Stimulated activated CD4-positive, alpha-beta T cell treated with anti-CD3 and anti-CD28 coated beads, Interleukin-1b, Interleukin-23, amount 100 ng/mL, for 4 hours (primary cell): ENCODE measurements at places on chromosomes 7 and 10.

DNA sequence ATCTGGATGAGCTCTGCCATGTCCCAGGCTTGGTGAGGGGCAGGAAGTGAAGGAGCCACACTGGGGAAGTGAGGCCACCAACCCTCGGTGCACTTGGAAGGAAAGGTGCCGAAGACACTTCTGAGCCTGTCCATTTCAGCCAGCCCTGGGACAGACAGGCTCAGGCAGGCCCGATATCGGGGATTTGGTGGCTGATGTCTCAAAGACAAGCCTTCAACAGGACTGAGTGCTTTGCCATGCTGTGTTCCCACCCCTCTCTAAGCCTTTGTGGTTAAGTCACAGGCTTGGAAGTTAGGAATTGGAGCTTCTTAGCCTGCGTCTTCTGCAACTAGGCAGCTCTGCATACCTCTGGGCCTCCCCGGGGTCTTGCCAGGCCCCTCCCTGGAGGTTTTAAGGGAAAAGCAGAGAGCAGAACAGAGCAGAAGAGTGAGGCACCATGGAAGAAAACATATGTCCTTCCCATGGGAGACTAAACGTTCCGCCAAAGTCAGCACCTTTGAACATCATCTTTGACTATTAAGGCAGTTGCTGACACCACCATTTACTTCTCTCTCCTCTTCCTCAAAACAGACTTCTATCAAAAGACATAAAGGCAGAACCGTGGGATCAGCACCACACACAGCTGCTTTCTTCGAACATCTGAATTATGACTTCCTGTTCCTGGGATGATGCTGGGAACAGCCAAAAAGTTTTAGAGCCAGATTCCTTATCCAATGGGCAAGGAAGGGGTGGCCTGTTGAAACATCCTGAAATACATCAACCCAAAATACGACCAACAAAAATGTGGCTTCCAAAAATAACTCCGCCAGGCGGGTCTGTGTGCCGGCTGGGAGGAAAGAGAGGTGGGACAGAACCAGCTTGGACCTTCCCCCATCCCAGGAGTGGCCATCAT, 71.8 kb downstream of the AFAP1L2 start:
- DNase-seq = no peak

GRCh38 chr10:19245889-19246752, 197.5 kb downstream of the MALRD1 start:
- DNase-seq = no peak

DNA sequence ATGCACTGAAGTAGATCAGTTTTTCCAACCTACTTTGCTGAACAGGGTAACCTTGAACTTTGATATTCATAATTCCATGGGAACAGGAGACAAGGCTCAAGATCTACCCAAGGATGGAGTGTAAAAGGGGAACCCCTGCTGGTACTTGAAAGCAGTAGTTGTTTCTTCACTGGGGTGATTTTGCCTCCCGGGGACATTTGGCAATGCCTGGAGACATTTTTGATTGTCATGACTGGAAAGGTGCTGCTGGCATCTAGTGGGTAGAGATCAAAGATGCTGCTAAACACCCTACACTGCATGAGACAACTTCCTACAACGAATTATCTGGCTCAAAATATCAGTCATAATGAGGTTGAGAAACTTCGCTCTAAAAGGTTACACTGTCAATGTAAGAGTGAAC, 214.8 kb upstream of the CTBP2 start:
- DNase-seq = no peak

DNA sequence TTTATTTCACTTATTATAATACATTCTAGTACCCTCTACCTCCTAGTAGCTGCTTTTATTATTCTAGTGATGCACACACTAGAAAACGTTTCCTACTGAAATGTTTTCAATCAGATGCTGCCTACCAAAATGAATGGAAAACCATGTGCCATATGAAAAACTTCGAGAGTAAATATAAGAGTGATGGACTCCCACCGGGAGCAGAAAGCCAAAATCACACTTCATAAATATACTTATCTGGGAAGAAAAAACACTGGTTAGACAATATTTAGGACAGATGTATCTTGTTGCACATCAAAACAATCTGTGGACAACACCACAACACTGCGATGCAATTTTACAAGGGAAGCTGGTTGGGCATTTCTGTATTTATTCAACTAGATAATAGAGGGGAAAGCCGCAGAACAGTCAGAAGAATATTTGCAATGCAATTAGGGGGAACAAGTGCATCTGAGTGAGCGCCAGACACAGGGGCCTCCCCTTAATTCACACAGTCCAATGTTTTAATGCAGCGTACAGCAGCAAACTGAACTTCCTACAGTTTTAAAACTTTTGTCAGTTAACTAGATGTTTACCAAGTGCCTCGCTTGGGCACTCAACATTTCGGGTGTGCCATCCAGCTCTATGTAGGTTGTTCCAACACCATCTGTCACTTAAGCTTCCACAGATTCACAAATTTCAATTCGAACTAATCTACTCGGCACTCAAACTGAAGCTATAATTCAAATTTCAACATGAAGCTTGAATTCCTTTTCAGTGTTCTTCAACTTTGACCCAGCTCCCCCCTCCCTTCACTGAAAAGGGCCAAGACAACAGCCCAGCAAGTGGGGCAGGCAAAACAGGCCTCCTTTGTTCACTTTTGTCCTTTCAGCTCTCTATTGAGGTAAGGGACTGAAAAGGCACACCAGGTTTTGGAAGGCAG, 7.4 kb downstream of the NRCAM start:
- DNase-seq = no peak

DNA sequence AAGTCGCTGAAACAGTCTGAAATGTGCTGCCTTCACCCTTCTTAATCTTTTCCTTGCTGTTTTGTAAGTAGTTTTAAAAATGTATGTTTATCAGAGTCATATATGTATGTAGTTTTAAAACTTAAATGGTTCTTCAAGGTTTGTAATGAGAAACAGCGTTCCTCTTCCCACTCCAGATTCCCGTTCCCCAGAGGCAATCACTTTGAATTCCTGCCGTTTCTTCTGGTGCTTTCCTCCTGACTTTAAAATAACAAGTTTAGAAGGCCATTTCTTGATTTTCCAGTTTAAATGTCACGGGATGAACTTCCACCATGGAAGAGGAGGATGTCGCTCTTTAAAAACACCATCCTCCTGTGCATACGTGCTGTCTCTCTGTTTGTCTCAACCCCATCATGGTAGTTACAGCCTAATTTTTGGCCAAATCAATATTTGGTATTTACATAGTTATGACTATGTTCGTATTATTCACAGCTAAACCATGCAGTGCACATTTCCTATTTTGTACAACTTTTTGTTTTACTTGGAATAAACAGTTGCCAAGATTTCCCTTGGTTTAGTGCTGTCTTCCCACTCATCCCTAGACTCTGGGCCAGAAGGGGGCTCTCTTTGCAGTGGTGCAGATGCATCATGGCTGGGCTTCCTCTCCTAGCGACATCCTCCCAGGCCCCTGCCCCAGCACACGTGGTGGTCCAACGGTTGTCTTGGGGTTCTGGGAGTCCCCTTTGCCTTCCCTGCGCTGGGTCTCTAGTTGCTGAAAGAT, 151.4 kb downstream of the PTPN20 start:
- DNase-seq = no peak

GRCh38 chr7:63113713-63114285, 884.9 kb upstream of the ZNF722 start:
- DNase-seq = no peak

DNA sequence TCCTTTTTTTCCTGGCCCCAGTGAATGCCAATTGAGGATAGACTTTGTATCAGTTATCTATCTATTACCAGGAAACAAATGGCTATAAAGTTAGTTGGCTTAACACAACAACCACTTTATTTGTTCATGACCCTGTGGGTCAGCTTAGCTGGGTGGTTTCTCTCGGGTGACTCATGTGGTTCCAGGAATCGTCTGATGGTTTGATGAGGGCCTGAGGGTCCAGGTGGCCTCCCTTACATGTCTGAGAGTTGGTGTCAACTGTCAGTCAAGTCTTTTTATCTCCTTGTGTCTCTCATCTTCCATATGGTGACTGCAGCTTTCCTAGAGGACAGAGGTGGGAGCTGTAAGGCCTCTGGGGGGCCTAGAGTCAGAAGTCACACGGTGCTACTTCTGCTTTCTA, 15.3 kb upstream of the MAPK8 start:
- DNase-seq = no peak

DNA sequence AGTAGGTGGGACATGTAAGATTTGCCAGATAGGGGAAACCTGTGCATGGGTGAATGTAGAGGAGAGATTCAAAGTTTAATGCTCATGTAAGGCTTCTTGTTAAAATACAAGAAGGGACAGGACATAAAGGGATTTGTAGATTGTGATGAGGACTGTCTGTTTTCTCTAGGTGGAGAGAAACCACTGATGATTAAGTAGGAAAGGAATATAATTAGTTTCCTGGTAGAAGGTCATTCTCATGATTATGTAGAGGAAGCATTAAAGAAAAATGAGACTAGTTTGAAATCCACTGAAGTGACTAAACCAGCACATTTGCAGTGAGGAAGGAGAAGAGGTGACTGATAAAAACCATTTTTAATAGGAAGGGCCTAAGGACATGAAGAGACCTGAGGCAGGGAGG, 19.6 kb upstream of the MACC1 start:
- DNase-seq = no peak

- no peak for DNase-seq
Measured at GRCh38 chr7:3806516-3806915, 505.5 kb downstream of the SDK1 start.

DNA sequence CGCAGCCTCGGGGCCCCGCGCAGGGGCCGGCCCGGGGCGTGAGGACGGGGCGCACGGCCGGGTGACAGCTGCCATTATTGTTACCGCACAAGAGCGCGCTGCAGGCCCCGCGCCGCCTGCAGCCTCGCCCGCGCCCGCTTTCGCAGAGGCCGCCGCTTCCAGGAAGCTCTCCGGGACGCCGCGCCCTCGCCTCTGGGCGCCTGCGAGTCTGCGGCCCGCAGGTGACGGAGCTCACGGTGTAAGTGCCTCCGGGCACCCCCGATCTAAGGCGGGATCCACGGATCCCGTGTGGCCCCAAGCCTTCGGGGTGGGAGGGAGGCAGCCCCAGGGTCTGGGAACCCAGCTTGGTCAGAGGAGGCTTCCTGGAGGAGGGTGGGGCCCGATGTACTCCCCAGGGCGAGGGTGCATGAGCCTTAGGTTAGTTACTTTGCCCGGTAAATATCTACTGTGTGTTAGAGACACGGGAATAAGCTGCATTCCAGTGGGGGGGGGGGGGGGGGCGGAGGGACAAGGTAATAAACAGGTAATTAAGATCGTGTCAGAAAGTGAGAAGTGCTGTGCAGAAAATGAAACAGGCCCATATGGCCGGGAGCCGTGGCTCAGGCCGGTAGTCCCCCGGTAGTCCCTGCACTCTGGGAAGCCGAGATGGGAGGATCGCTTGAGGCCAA, 638 bp downstream of the IQCE start:
- no peak for DNase-seq

GRCh38 chr10:78139341-78139740, 105.7 kb downstream of the RPS24 start:
- DNase-seq = no peak

- DNase-seq = no peak
Measured at GRCh38 chr7:8442051-8442813, 8.8 kb downstream of the NXPH1 start.

DNA sequence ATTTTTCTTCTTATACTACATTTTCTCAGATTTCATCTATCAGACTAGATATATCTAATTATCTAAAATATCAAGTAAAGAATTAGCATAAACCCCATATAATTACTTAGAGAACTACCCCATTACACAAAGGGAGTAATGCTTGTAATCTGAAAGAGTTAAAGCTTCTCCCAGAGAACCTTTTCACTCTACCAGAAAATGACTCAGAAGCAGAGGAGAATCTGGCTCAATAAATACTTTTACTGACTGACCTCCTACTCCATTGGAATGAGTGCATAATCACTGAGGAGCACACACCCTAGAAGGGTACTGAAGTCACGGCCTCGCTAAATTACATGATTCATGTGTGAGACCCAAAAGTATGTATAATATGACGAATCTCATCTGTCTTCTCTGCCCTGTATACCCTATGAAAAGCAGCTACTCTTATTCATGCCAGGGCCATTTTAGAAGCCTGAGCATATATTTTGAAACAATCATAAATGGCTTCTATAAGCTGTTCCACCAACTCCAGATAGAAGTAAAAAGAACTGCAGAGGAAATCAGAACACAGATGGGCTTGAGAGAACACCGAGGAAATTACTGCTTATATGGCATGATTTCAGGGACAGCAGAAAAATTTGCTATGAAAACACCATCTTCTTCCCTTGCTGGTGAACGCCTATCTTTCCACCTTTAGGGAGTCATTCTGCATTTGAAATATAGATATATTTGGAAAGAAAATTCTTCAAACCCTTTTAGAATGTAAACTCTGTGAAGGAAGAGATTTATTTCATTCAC, 32.7 kb downstream of the DNMBP start:
- no peak for DNase-seq

- no peak for DNase-seq
Measured at GRCh38 chr10:35523670-35524225, 81.4 kb upstream of the GJD4 start.

- DNase-seq = no peak
Measured at GRCh38 chr7:149379625-149380024, 81.2 kb downstream of the ZNF777 start.

- no peak for DNase-seq
Measured at GRCh38 chr7:7641129-7641663, 644 bp downstream of the UMAD1 start.

- DNase-seq = no peak
Measured at GRCh38 chr10:63260860-63261251, 127.7 kb downstream of the NRBF2 start.

- DNase-seq = no peak
Measured at GRCh38 chr10:26696786-26697162, 727 bp upstream of the PDSS1 start.

DNA sequence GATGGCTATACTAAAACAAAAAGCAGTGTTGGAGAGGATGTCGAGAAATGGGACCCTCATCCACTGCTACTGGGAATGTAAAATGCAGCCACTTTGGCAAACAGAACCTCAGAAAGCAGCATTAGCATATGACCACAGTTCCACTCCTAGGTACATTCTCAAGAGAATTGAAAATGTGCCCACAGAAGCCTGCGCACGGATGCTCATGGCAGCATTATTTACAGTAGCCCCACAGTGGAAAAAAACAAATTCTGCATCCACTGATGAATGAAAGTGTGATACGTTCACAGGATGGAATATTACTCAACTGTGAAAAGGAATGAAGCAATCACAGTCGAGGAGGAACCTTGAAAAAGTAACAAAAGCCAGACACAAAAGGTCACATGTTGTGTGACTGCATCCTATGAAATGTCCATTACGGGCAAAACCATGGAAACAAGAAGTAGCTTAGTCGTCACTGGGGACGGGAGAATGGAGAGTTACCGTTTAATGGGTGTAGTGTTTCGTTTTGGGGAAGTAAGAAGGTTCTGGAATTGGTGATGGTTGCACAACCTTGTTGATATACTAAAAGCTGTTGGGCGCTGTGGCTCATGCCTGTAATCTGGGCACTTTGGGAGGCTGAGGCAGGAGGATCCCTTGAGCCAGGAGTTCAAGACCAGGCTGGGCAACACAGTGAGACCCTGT, 2.5 kb upstream of the UPK3B start:
- DNase-seq = no peak

- DNase-seq = no peak
Measured at GRCh38 chr10:87734987-87735827, 75.5 kb downstream of the PAPSS2 start.
